T follicular helper cell (primary cell): ENCODE measurements at places on chromosomes 13 and 19.
A peak's percentile ranks its signal among the peaks of the same experiment; 100 is the strongest.

DNA sequence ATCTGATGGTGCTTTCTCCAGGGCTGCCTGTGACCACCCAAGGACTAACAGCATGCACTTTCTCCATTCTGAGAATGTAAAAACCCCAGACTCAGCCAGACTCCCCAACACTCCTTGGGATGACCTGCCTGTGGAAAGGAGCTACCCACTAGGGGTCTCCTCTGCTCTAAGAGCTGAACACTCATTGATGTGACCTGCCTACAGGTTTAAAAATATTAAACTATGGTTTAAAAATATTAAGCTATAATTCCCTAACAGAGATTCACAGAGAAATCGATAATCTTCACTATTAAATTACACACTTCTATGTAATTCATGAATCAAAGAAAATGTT, 696.2 kb upstream of the SLITRK5 start:
- DNase-seq: no peak

GRCh38 chr13:32117001-32117400, 85.4 kb downstream of the FRY start:
- DNase-seq: no peak

DNA sequence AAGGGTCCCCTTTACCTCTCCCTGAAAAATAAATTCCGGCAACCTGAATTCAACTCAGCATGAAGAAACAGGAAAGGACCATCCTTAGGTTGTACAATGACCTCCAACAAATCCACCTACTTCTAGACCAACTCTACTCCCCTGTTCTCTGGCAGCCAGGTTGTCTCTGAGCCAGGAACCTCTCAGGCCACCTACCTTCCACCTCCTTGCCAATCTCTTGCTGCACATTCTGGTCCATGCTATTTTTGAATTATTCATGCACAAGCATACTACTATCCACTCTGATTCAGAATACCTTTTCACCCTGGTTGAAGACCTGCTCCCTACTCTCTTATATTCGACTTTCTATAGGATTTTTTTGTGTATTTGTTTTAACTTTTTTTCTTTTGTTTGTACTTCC, 415.0 kb upstream of the ZNF507 start:
- no peak for DNase-seq

- peak; percentile 54 for DNase-seq
These were observed 42.6 kb downstream of the KLF2 start for GRCh38 chr19:16367261-16367683.

DNA sequence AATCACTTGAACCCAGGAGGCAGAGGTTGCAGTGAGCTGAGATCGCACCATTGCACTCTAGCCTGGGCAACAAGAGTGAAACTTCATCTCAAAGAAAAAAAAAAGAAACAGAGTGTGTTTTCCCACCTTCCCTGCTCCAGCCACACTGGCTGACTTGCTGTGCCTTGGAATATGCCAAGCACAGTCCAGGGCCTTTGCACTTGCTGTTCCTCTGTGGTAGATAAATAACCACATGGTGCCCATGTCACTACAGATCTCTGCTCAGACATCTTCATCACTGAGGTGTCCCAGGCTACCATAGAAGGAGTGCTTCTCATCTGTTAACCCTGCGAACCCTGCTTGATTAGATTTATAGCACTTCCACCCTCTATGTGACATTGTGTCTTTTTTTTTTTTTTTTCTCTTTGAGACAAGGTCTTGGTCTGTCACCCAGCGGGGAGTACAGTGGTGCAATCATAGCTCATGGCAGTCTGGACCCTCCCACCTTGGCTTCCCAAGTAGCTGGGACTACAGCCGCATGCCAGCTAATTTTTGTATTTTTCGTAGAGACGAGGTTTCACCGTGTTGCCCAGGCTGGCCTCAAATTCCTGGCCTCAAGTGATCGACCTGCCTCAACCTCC, 10.4 kb downstream of the SMARCA4 start:
- no peak for DNase-seq

DNA sequence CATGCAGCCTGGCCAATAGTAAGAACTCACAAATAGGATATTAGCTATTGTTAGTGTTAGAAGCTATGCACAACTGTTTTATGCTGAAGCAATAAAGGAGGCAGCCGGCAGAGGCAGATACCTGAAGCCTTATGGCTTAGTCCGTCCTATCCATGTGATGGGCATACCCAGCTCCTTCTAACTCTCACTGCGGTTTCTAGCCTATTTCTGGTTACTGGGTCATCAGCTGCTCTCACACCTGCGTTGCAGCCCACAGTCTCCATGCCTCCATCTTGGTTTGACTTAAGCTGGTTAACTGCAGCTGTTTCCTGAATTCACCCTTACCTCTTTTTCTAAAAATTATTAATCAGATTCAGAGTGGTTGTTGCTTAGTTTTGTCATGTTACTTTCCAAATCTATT, 40.5 kb upstream of the CNMD start:
- DNase-seq: no peak

DNA sequence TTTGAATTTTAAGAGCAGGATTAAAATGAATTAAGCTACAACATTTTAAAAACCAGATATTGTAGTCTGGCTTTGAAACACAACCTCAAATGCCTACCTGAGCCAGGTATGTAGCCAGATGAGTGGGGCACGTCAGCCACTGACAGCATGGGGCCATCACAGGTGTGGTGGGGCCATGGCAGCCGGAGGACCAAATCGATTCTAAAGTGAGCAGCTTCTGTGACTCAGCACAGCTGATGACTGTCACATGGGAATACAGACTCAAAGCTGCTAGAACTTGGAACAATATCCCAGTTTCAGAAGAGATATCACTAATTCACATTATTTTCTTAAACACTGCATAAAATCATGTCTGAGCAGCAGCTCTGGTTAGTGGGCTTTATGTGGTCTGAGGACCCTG, 52.8 kb downstream of the SERP2 start:
- no peak for DNase-seq

DNA sequence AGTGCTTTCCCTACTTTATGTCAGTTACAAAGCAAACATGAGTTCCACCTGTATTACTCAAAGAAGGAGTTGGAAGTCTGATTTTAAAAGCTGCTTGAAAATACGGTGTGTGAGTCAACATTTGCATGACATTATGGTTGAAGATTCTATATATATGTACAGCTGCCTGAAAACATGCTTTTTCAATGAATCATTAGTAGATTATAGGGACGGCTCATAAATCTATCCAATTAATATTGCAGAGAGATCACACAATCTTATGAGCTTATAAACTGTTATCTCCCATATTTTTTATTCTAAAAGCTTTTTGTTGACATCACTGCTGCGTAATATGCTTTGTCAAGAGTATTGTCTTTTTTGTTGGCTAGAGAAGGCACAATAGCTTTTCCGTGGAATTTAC, 873.8 kb downstream of the SLITRK6 start:
- DNase-seq: no peak

- no peak for DNase-seq
These were observed 32.2 kb downstream of the CDADC1 start for GRCh38 chr13:49279885-49280284.

- no peak for DNase-seq
These were observed 82.2 kb downstream of the EDNRB start for GRCh38 chr13:77836423-77836822.

DNA sequence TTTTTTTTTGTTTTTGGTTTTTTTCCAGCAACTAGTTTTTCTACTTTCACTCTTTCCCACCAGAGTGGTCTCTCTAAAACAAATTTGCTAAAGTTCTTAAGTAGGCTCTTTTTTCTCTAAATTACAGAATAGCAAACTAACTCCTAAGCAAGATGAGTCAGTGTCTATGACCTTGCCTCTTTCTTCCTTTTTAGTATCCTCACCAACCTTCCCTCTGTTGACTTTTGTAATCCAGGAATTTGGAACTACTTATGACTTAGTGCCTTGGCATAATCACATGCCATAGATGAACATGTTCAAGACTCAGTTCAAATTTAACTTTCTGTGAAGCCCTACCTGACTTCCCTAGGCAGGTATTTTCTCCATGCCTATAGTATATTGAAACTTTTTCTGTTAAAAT, 32.3 kb upstream of the AKAP11 start:
- DNase-seq: no peak

GRCh38 chr13:26721251-26722121, 39.1 kb downstream of the GPR12 start:
- no peak for DNase-seq

- no peak for DNase-seq
These were observed 11.6 kb downstream of the ATP4B start for GRCh38 chr13:113646376-113646775.

DNA sequence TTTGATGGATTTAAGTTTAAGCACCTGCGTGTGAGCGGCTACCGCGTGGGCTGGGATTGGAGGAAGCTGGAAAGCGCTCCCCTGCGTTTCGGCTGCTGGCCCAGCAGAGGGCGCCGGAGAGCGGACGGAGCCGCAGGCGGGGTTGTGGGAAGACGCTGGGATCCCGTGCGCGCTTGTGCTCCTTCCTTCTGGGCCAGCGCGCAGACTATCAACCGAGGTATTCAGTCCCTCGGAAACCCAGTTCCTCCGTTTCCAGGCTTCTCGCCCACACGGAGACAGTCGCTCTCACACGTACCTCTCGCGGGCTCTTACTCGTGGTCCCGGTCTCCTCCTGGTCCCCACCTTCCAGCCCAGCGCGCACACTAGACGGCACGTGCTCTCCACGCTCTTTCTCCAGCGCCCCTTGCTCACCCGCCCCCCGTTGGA, 28.8 kb downstream of the EPN1 start:
- peak; percentile 24 for DNase-seq

GRCh38 chr13:24493356-24493755, 19.2 kb downstream of the PARP4 start:
- DNase-seq: no peak

DNA sequence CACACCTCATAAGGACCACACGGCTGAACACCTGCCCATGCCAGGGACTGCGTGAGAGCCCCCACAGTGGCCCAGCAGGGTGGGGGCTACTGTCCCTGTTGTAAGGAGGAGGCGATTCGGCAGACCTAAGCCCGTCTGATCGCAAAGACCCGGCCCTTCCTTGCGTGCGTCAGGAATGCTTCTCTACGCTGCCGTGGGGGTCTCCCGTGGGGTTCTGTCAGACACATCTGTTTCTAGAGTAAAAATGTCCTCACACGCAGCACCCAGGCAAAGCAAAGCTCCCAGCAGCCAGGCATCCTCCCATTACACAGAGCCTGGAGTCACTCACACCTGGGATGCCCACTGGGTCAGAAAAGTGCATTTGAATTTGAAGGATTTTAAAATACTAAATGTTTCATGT, 147.7 kb upstream of the SOX1 start:
- no peak for DNase-seq

DNA sequence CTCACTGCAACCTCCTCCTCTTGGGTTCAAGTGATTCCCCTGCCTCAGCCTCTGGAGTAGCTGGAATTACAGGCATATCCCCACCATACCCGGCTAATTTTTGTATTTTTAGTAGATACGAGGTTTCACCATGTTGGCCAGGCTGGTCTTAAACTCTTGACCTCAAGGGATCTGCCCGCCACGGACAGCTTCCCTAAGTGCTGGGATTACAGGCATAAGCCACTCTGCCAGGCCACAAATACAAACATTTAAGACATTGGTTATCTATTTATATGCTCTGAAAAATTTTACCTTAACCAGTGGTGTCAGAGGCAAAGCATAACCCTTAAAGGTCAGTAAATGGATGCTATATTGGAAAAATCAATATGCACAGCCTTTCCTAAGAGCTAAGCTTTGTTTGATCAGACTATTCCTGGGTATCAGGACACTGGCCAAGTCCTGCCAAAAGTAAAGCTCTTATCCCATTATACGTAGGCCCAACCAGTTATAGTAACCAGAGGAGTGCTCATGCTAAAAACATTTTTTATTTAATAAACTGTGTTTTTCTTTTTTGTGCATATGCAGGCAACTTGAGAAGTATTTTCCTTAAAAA, 56.4 kb upstream of the STARD13 start:
- DNase-seq: no peak

DNA sequence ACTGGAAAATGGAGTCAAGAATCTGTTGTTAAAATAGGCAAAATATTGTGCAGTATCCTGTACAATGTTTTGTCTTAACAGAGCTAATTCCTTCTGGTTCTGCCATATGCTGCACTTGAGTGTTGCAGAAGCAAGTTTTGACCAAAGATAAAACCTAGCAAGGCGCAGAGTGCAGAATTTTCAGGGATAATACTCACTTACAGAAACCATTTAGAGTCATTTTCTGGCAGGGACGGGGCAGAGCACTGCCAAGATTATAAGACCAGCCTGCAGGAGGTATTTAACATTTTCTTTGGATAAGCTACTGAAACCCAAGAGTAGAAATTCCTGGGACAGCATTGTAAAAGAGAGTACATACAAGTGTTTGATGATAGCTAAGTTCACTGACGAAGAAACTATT, 159.5 kb upstream of the EDNRB start:
- DNase-seq: no peak

DNA sequence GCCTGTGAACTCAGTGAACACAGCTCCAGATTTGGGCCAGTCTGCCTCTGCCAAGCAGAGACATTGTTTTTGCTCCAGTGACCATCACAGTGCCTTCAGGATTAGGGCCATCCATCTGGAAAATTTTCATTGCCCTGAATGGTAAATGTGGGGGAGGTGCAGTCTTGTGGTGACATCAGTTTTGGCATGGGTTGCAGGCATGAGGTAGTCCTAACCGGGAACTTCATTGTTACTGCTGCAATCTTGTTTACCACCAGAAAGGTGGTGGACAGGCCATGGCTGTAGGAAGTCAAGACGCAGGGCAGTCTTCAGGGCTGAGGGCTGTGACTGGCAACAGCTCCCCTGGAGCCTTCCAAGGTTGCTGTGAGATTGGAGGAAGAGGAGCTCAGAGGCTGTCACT, 55.2 kb downstream of the SPATA13 start:
- DNase-seq: no peak

- no peak for DNase-seq
These were observed 259.4 kb downstream of the DACH1 start for GRCh38 chr13:71607575-71607974.

DNA sequence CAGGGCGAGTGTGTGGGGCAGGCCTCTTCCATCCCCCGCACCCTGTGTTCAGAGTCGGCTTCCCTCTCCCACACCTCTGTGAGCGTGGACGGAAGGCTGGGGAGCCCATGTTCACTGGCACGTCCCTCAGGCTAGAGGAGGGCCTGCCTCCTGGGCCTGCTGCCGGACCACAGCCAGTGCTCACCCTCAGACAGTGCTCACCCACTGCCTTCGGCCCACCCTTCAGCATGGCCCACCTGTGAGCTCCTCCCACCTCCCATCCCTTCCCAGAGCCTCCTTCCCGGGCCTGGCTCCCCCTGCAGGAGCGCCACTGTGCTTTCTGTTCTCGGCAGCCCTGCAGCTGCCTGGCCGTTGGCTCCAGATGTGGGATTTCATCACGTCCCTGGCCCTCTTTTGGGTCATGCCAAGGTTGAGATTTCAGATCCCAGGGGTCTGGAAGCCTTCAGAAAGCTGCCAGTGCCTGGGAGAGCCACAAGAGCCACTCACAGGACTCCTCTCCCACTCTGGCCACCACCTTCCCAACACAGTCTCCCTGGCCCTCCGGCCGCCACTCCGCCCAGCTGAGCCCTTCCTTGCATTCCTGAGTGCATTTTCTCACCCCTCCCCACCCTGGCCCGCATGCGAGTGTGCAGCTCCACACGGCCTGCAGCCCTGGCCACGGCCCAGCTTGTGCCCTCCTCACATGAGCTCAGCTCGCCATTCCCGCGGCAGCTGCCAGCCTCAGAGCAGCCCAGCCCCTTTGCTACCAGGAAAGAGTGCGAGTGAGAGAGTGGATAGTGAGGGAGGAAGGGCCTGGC, 25.3 kb downstream of the CAPN12 start:
- no peak for DNase-seq
